ENCODE measurements at places on chromosomes 12 and 14. TPM values are rescaled to one million over a fixed set of nuclear protein-coding genes. Genes with fewer than 3 reads are reported as not detected.

The KRT3 gene
- not detected for total RNA-seq

The DHH gene
- total RNA-seq, result not detected

DNA sequence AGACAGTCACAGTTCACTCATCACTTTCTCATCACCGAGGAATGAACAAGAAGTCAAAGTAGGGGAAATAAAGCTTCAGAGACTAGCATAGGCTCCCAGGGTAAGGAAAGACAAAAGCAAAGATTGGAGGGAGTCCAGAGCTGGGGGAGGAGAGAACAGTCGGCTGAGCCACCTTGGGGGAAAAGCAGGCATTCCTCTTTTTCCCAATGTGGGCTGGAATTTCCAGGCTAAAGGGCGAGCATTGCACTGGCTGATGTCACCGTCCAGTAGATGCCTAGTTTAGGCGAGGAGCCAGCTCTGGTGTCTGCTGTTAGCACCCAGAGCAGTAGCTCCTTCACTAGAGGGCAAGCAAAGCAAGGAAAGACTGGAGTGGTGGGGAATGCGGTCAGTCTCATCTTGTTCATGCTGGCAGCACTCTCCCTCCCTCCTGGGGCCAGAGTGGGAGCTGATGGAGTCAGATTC lies 8.5 kb upstream of the KRT75 start:
- peak; percentile 26 for DNase-seq

DNA sequence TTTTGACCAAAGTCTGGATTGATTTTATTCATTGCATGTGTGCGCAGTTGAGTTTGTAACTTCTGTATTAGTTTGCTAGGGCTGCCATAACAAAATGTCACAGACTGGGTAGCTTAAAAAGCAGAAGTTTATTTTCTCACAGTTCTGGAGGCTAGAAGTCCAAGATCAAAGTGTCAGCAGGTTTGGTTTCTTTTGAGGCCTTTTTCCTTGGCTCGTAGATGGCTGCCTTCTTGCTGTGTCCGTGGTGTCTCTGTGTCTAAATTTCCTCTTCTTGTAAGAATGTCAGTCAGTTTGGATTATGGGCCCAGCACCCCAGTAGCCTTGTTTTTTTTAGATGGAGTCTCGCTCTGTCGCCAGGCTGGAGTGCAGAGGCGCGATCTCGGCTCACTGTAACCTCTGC lies 11.8 kb downstream of the DNM1L start:
- no peak for DNase-seq

GRCh38 chr12:115944837-115945490 lies 332.5 kb downstream of the MED13L start:
- peak; percentile 16 for DNase-seq

DNA sequence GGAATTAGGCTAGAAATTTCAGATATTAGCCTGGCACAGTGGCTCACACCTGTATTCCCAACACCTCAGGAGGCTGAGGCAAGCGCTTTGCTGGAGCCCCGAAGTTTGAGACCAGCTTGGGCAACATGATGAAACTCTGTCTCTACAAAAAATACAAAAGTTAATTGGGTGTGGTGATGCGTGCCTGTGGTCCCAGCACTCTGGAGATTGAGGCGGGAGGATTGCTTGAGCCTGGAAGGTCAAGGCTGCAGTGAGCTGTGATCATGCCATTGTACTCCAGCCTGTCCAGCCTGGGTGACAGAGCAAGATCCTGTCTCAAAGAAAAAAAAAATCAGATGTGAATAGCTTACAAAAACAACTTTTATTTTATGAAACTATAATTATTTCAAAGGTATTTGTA lies 15.1 kb downstream of the FRMD6 start:
- no peak for DNase-seq

DNA sequence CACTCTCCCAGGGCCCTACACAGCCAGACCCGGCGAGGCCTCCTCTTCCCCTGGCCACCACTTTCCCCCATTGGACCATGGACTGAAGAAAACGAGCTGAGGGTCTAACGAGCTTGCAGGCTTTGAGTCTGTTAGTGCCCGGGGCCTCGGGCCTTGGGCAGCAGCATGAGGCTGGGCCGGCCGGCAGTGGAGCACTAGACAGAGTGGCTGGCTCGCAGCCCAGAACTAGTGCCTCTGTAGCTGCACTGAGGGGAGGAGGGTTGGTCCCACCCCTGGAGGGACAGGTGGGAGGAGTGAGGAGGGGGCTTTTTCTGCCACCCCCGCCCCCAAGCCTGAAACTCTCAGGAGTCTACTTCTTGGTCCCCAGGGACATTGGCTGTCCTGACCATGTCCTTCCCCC lies 38.7 kb downstream of the SLC6A12 start:
- DNase-seq, result no peak

DNA sequence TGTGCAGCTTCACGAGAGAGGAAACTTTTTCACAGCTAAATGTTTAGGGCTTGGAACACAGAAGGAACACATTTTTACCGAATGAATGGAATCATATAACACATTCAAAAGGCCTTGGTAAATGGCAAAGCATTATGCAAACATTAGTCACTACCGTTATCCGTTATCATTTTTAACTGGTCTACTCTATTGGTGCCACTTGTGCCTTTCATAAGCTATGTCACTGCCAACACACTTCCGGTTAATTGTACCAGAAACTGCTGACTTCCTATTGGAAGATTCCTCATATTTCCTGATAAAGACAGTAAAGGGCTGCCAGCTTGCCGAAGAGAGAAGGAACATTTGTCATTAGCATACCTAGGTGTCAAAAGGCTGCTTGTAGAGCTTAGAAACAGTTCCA lies 169.2 kb downstream of the APAF1 start:
- DNase-seq, result no peak

- peak; percentile 20 for DNase-seq
Observed at GRCh38 chr12:17992002-17992656, 97.9 kb downstream of the RERGL start.

GRCh38 chr14:88228522-88229236 lies 94.4 kb downstream of the KCNK10 start:
- DNase-seq, result no peak

- DNase-seq, result no peak
Observed at GRCh38 chr14:31479027-31479426, 8.8 kb downstream of the GPR33 start.

DNA sequence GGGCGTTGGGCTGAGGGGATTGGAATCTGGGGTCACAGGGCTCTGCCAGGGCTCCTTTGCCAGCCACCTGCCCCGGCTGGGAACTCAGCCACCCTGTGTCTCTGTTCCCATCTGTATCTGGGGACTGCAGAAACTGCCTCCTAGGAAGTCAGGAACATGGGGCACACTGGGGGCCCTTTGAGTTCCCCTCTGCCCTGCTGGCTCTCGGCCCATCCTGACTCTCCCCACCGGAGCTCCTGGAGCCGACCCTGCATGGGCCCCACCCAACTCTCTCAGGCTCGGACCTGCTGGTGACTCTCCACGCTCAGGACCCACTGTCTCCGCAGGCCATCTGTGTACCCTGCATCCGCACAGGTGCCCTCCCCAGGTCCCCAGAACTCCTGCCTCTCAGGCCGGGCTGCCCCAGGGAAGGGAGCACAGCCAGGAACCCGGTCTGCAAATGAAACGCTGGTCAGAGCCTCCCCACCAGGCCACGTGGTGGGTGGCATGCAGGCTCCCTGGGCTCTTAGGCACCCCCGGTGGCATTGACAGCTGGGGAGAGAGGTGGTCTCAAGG lies 82.8 kb downstream of the KIF26A start:
- no peak for DNase-seq
